ENCODE measurements at places on chromosomes 13 and 19.

GRCh38 chr19:46376241-46377153, 29.6 kb downstream of the PPP5C start:
- DNase-seq: no peak

- DNase-seq: no peak
These were observed 2.7 kb downstream of the SNAPC2 start for GRCh38 chr19:7922836-7923195.

DNA sequence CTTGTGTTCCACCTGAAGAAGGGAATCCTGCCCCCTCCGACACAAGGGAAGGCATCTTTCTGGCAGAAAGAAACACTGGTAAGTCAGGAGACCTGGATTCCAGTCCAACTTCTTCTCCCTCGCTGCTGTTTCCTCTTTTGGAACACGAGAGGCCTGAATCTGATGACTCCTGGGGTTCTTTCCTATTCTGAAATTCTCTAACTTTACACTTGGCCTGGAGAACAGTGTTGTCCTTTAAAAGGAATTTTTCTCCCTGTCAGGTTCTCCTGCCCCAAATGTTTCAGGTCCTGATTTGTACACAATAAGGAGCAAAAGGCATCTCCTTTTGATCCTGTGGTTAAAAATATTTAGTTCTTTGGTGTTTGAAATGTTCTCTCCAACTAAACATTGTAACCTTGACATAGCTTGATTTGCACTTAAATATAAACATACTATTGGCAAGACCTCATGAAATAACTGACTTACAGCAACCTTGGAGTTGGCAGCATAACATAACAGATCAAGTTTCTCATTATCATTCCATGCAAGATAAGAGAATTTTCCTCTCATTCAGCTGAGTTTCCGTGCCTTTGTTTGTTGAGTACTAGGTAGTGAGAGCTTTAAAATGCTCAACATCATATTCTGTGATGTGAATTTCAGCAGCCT, 244.8 kb downstream of the COG6 start:
- no peak for DNase-seq

- DNase-seq: no peak
These were observed 34.2 kb downstream of the TDRD3 start for GRCh38 chr13:60431108-60431700.

GRCh38 chr19:52110780-52111179, 15.2 kb upstream of the ZNF841 start:
- no peak for DNase-seq

DNA sequence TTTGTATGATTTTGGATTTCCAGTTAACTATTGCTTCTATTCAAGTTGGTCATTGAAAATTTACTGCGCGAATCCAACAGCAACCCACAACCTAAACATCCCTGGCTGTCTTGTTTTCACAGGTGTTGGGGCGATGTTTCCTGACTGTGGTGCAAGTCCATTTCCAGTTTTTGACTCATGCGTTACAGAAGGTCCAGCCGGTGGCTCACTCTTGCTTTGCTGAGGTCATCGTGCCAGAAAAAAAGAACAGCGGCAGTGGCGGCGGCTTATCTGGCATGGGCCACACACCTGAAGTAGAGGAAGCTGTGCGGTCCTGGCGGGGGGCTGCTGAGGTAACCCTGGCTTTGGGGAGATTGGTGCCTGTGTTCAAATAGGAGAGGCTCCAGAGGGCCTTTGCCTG, 45.2 kb upstream of the GPI start:
- DNase-seq: no peak

- DNase-seq: no peak
These were observed 7.1 kb downstream of the ARID3A start for GRCh38 chr19:932648-933552.

Data from stimulated activated CD4-positive, alpha-beta T cell treated with anti-CD3 and anti-CD28 coated beads, Interleukin-4, amount 100 ng/mL, for 48 hours (primary cell).